ENCODE measurements at places on chromosomes 2 and 18.

- DNase-seq: no peak
Measured at GRCh38 chr2:189297446-189297845, 117.9 kb upstream of the COL5A2 start.

DNA sequence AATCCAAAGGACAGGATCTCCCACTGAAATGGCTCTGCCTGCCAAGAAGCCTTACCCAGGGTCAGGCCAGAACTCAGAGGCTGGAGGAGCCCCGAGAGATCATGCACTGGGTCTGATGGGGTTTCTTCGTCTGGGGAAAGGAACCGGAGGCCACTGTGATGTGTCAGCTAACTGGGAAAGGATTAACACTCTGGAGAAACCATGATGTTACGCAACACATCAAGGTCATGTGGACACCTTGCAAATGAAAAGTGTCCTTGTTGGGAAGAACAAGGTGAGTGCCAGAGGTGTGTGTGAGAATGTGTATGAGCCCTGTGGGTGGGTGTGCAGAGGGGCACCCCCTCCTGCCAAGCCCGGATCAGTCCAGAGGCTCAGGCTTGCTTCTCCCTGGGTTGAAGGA lies 86.9 kb downstream of the CRACDL start:
- no peak for DNase-seq

DNA sequence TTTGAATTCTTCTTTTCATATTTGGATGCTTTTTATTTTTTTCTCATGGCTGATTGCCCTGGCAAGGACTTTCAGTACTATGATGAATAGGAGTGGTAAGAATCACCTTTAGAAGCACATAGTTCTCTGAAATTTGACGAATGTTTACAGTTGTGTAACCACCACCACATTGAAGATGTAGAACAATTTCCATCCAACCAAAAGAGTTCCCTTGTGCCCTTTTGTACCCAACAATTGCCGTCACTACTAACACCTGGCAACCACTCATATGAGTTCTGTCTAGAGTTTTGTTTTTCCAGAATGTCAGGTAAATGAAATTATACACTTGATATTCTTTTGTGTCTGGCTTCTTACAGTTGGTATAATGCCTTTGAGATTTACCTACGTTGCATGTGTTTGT lies 28.7 kb upstream of the SLC16A14 start:
- no peak for DNase-seq

DNA sequence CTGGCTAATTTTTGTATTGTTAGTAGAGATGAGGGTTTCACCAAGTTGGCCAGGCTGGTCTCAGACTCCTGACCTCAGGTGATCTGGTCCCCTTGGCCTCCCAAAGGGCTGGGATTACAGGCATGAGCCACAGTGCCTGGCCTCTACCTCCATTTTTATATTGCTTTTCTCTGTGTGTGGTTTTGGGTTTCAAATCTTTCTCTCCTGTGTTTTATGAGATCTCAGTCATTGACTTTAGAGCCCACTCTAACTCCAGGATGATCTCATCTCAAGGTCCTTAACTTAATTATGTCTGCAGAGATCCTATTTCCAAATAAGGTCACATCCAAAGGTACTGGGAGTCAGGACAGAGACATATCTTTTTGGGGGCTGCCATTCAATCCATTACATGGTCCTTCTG lies 24.7 kb downstream of the ARL4C start:
- DNase-seq: no peak

- no peak for DNase-seq
Measured at GRCh38 chr2:16036951-16037350, 96.6 kb downstream of the MYCN start.

DNA sequence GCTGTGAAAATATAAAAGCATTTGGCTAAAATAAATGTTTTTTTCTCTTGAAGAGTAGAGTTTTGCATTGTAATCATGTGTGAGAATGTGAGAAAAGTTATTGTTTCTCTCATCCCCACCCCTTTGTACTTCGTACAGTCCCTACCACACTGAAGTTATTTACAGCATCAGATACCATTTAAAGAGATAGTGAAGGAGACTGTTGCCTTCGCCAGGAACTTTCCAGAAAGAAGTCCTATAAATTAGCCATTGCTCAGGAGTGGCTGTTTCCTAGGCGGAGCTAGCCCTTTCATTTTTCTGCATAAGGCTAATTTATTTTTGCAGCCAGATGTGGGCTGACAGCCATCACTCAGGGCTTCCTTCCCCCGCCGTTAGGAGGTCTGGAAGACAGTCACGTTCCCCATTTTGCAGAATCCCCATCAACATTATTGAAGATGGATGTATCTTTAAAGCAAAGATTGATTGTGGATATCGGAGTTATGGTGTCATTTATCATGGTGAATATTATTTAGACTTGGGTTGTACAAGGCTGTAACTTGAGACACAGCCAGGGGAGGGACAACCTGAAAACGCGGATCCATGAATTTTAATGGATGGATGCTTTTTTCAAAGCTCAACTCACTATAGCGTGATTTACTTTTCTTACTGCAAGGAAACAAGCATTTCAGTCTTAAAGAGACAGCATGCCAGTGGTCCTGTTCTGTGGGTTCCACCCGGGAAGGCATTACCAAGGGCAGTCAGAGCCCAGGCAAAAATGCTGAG lies 17.1 kb downstream of the TSHZ1 start:
- no peak for DNase-seq

DNA sequence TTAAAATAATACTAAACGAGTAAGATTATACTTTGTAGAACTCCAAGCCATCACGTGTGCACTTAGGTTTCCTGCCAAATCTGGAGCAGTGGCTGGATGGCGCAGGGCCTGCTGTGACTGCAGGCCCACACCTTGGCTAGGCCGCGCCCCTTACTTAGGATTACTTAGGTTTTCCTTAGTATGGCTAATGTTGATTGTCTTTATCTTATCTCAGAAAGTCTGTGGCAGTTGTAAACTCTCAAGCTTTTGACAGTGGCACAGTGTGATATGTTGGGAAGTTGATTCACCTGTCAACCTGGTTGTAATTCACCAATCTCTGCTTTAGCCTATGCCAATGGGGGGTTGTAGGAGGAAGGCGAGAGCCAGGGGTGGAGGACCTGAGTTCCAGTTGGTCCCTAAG lies 208.4 kb downstream of the ZNF407 start:
- no peak for DNase-seq

GRCh38 chr2:156673333-156673615 lies 237.1 kb downstream of the GPD2 start:
- no peak for DNase-seq

- no peak for DNase-seq
Measured at GRCh38 chr18:13470516-13471197, 252.1 kb downstream of the LDLRAD4 start.

- DNase-seq: no peak
Measured at GRCh38 chr2:217366966-217367365, 507.1 kb upstream of the TNP1 start.

DNA sequence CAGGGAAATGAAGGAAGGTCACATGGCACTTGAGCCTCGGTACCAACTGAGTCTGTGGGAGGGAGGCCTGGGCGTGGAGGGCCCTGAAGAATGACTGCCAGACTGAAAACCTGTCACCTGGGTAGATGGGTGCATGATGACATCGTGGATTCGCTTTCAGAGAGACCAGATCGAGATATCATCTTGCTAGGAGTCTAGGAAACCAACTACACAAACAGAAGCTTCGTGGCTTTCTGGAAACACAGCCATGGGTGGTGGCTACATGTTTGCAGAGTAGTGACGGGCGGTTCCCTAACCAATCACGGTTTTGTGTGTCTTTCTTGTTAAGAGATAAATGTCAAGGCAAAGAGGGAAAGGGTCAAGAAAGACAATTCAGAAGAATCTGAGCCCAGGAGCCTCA lies 155.0 kb downstream of the EIPR1 start:
- peak; percentile 66 for DNase-seq

Measured in activated CD4-positive, alpha-beta T cell treated with anti-CD3 and anti-CD28 coated beads, Interleukin-2, amount 50 U/mL, for 48 hours (primary cell).